ENCODE measurements at places on chromosomes 7 and 10.
A peak's percentile ranks its signal among the peaks of the same experiment; 100 is the strongest.

DNA sequence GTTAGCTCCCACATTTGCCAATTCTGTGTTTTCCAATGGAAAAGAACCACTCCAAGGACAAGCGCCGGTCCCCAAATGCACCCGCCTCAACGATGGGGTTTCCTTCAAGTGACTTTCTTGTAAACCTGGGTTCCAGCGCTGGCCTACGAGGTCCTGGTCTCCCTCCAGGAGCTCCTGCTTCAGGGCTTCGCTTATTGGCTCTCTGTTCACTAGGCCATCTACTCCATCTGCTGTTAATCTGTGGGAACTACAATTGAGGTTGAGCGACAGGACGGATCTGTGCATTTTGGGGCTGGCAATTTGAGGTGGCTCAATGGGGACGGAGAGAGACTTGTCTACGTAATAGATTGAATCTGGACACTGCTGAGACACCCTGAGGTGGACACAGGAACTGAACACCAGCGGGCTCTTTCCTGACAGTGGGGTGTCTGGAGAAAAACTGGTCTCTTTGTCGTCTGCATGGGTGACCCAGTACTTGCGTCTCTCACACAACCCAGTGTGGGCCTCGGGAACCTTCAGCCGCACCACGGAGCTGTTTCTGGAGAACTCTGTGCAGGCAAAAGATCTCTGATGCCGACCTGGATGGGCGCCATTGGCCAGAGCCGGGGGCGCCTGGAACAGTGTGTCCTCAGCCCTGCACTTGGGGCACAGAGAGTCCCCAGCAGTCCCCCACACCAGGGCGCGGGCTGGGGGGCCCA is 115.9 kb upstream of the ADAM12 start:
- no peak for DNase-seq

DNA sequence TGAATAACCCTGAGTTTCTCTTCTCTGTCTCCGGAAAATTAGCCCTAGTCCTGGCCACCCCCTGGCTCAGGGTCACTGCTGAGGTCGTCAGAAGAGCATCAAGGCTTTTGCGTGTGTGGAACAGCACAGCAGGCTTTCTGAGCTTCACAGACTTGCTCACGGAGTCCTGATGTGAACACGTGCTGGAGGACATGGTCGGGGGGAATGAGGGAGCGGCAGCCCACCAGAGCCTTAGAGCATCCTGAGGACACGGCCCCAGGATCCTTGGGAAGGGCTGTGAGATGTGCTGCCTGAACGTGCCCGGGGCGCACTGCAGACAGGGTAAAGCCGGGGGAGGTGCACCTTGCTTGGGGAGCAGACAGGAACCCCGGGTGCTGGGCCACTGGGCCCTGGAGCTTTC is 28.8 kb downstream of the TMEM120A start:
- DNase-seq = no peak

GRCh38 chr7:101102026-101102425 is 16.7 kb downstream of the TRIM56 start:
- DNase-seq = no peak

DNA sequence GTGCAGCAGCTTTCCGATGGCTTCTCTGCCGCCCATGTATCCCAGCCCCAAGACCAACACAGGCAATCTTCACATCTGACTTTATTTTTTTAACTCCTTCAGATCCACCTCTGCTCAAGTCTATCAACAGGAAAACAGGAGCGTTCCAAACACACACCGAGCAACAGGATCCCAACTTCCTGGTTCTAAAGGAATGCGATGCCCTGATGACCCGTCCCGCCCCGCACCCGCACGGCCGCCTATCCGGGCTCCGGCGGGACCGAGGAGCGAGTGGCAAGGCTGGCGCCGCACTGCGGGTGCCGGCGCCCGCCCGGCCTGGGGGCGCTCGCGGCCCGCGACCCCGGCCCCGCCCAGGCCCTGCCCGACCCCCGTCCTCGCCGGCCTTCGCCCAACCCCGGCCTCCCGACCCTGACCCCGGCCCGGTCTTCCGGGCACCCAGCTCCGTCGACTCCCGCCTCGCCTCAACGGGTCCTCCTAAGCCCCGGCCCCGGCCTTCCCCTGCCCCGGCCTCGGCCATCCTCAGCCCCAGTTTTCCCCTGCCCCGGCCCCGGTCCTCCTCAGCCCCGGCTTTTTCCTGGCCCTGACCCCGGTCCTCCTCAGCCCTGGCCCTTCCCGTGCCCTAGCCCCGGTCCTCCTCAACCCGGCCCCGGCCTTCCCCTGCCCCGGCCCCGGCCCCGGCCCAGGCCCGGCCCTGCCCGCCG is 730 bp downstream of the LARP4B start:
- no peak for DNase-seq

- DNase-seq = no peak
Measured at GRCh38 chr7:17682586-17682985, 257.7 kb downstream of the SNX13 start.

- no peak for DNase-seq
Measured at GRCh38 chr10:116817178-116817577, 32.1 kb upstream of the ENO4 start.

DNA sequence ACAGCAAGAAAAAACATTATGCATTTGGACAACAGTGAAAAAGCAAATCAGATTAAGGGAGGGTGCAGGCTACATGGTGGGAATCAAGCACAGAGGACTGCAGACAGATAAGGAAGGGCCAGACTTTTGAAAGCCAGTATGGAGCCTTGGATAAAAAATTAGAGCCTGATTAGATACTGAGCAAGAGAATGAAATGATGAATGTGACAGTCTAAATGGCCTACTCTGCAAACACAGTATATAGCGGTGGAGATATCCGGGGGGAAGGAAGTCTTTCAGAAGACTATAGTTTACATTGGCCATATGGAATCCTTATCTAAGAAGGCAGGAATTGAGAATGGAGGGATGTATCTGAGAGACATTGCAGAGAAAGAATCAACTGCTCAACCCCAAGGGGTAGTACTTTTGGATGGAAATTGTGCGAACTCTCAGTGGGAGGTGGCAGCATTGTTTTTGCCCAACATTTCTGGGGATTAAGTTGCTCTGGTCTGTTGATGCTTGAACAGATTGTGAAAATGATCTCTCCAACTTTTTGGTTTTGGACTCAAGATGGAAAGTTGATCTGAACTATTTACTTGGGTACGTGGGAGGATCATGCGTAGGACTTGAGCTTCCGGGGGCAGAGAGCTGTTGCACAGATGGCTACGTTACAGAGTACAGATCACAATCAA is 39.4 kb upstream of the CHCHD3 start:
- DNase-seq = no peak

DNA sequence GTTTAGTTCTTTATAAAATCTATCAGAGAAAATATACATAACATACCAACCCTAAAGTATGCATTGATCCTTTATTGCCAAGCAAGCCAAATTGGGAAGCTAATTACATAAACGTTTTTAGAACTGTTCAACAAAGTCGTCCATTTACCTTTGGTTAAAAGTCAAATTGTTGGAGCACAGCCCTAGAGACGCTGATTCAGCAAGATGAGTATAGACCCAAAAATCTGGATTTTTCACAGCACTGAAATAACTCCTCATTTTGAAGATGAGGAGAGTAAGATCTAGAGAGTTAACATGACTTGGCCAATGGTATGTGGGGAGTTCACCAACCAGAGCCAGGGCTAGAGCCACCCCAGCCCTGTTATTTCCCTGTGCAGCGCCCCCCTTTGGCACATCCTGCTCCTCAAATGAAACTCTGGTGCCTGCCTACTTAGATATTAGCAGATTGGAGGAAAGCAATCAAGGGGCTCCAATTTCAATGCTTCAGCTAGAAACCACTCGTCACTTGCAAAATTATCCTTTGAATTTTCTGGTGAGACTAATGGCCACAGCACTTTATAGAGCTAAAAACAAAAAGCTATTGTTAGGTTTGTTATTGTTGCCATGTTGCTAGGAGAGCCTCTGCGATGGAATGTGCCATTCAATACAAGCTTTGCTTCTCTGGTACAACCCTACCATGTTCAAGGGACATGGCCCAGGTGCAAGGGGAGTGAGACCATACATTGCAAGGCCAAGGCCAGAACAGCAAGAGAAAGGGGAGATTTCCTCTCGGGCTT is 132.6 kb upstream of the ZEB1 start:
- no peak for DNase-seq

GRCh38 chr7:107890493-107890961 is 456 bp upstream of the DLD start:
- DNase-seq = no peak

DNA sequence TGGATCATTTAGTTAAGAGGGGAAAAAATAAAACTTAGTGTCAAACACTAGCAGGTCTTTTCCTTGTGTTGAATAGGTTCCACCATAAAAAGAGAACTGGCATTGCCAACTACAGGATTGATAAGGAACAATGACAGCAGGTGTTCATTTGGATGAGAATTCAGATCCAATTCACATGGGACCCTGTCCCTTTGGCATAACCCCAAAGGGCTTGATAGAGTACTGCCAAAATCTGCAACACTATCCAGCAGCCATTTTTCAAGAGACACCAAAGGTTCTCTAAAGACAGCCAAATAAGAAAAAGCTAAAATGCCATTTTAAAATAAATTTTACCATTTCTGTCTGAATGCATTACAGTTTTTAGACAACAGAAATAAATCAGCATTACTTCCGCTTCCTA is 422.3 kb downstream of the DGKB start:
- DNase-seq = no peak

GRCh38 chr7:47407136-47407535 is 174.8 kb downstream of the TNS3 start:
- no peak for DNase-seq

- no peak for DNase-seq
Measured at GRCh38 chr7:95267754-95268153, 56.6 kb downstream of the PON1 start.

- no peak for DNase-seq
Measured at GRCh38 chr7:8612584-8612983, 179.2 kb downstream of the NXPH1 start.

GRCh38 chr10:101974091-101974971 is 81.6 kb downstream of the ARMH3 start:
- no peak for DNase-seq

- peak; percentile 18 for DNase-seq
Measured at GRCh38 chr7:134750083-134751062, 29.1 kb upstream of the CALD1 start.

Measured in stimulated activated CD8-positive, alpha-beta memory T cell treated with anti-CD3 and anti-CD28 coated beads, Interleukin-4, amount 100 ng/mL, for 1 hour (primary cell).